Ureter (tissue), 1 donor: ENCODE measurements at places on chromosomes 5 and 9. TPM values are rescaled to one million over a fixed set of nuclear protein-coding genes. Genes with fewer than 3 reads are reported as not detected.

KCNIP1 gene
- not detected for total RNA-seq

PHF24 gene
- 1.7 TPM for total RNA-seq

APBA1 gene
- total RNA-seq = 21.1 TPM

CYLC2 gene
- not detected for total RNA-seq

SV2C gene
- 0.60 TPM for total RNA-seq

ARAP3 gene
- total RNA-seq = 39.2 TPM

DMRTA1 gene
- 0.99 TPM for total RNA-seq

DNA sequence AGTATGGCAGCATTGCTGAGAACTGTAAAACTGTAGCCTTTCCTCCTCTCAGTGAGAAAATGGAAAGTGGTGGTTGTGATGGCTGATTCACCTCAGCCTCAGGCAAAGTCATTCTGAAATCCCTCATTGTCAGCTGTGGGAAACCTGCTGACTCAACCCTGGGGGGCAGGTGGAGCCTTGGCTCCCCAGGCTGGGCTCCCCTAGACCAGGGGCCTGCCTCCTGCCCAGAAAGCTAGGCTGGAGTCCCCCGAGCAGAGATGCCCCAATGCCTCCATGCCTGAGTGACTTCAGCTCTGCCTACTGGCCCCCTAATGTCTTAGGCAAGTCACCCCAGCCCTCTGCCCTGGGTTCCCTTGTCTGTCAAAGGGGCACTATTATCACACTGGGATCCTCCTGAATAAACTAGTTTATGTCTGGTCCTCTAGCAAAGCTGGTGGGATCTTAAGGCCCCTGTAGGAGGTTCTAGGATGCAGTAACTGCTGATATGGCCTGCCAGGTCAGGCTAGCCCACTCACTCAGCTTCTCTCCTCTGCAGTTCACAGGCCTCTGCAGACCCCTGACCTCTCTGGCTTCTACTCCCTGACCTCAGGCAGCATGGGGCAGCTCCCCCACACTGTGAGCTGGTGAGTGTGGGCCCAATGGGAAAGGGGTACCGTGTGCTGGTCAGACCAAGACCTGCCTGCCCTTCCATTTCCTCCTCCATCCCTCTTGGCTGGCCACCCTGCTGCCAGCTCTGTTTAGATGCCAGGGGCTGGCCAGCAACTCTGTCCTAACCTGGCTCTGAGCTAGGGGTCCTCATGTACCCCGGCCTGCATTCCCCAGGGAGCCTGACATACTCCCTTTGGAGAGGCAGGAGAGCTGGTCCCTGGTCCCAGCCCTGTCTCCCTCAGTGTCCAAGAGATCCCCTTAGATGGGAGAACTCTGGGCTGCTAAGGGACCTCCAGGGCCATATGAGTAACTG, 24.2 kb downstream of the TCF7 start:
- peak; percentile 34 for DNase-seq

DNA sequence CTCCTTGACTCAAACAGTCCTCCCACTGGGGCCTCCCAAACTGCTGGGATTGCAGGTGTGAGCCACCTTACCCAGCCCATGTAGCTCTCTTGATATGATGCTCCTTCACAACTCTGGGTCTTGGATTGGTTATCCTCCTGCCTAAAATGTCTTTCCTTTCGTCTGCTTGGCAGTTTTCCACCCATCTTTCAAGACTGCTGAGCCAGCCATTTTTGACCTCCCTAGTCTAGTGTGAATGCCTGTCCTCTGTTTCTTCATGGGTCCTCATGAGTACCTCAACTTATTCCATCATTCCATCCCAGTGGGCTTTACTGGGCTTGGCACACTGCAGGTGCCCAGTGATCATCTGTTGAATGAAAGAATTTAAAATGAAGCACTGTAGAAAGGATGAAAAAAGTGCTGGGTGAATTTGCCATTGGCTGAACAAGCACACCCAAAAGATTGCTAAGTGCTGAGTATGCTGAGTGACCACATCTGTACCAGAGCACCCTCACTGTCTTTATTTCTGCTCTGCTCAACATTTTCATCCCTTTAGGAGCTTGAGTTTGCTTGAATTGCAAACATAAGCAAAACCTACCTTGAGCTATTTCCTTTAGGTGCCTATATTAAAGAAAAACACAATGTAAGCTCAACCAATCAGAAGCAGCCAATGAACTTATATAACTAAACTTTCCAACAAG, 84.8 kb upstream of the FAM169A start:
- no peak for DNase-seq

- no peak for DNase-seq
These were observed 448.4 kb downstream of the PSAT1 start for GRCh38 chr9:78745331-78745730.

- no peak for DNase-seq
These were observed 304.1 kb downstream of the MAT2B start for GRCh38 chr5:163809473-163809872.

- DNase-seq = no peak
These were observed 160.0 kb downstream of the C9orf152 start for GRCh38 chr9:110047955-110048402.

DNA sequence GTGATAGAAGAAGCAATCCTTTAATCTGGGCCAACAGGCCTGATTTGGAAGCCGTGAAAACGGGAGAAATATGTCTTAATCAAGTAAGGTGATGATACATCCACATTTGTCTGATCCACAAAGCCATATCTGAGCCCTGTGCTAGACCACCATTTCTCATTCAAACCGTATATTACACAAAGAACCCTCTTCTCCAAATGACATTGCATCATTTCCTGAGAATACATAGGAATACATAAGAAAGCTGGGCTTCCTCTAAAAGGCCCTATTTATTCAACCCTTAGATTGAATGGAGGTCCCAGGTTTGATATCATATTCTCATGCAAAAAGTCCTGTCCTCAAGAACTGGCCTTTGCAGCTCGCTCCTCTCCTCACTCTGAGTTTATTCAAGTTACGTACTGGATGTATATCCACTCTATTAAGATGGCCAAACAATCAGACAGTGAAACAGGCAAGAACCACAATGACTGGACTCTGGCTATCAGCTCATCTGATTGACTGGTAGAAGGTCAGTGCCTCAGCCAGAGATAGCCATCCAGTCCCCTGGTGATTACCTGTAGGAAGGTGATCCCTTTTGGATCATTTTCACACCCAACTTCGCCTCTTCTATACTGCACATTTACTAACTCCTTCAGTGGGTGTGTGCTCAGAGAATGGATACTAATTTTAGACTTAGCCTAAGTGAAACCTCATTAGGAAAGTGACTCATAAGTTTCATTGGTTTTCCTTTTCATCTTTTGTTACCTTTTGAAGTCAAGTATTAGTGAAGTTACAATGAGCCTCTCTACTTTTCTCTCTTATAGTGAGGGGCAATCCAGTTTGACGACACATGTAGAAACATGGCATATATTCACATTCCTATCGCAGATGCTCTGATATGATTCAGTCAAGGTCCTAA, 167.6 kb upstream of the WWC1 start:
- DNase-seq = no peak

- DNase-seq = peak; percentile 51
These were observed 638 bp downstream of the MARCHF3 start for GRCh38 chr5:127029581-127030258.

DNA sequence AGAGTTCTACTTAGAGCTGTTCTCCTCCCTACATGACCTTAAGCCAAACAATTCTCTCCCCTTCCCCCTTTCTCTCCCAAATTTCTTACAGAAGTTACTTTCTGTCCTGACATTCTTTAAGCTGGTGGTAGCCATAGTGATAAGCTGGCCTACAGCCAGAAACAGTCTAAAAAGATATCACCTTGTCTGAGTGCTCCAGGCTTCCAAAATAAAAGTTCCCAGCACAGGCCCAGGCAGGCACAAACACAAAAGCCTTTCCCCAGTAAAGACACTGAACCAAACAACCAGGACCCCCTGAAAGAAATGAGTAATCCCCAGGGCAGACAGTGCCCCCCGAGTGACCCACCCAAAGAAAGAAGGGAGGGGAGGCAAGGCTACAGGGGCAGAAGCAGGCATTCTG, 19.2 kb downstream of the SIL1 start:
- DNase-seq = peak; percentile 62

GRCh38 chr9:116163293-116164055, 9.9 kb downstream of the PAPPA start:
- no peak for DNase-seq

GRCh38 chr9:77594963-77595362, 53.2 kb downstream of the GNA14 start:
- no peak for DNase-seq

GRCh38 chr5:66741394-66741793, 145.2 kb downstream of the MAST4 start:
- no peak for DNase-seq

DNA sequence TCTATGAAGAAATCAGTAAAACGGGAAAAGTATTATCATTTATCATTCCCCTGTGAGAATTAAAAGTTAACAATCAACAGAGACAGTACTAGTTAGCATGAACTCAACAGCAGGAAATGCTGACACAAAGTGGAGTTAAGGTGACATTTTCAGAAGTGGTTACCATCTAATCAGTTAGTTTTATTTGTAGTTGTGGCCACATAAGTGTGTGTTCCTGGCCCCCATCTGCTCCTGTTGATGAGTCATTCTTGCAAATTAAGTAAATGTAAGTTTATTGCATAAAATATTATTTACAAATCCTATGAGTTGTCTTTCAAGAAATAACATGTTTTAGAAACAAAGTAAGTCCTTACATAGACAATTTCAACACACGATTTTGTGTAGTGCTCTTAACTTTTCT, 8.9 kb upstream of the BNC2 start:
- no peak for DNase-seq

DNA sequence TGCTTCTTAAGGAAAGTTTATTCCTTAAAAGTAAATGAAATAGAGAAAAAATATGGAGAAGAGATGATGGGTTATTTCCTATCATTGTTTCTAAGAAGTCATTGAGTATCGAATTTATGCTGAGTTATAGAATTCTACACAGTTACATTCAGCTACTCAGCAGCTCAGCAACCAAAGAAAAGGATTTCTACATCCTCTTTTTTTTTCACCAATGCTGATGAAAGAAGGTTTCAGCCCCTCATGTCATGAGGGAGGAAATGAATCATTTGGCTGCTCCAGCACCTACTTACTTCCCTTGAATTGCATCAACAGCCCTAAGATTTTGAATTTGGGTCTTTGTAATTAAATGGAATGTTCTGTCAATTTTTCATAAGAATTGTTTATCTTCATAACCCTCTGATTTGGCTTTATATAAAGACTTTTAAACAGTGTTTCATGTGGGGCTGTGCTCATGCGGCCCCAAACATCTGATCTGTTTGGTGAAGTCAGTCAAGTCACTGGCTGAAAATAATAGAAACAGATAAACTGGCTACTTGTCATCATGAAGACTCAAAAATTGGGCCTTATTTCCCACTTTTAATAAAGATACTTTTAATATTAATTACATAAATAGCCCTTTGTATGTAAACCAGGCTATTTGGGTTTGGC, 18.5 kb upstream of the SNX2 start:
- no peak for DNase-seq
